ENCODE measurements at places on chromosomes 12 and 14.
A peak's percentile ranks its signal among the peaks of the same experiment; 100 is the strongest.

DNA sequence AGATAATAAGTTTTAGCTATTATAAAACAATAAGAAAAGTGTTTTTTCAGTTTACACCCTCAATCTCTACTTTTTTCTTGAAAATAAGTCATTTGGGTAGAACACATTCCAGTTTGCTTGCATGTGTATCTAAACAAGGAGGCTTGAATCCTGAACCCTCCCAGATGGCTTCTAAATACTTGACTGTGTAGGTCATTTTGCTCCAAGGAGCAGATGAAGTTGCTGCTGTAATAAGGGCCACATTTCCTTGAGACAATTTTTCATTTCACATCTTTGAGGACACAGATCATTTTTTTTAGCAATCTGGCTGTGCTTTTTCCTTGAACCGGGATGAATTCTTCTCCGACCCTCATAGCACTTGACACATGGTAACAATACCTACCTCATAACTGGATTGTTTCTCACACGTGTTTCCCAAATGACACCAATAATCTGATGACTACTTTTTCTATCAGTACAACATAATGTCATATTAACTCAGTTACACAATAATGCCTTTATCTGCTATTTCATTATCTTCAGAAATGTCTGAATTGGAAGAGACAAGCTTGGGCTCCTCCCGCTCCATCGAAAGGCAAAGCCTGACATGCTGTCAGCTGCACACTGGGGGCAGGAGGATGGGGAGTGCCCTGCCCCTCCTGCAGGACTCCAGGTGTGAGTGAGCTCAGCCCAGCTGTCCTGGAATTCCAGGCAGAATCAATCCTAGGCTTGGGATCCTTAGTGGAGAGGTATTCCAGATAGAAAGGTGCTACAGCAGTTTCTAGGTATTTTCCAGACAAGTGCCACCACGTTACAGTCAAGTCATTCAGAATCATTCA is 30.9 kb downstream of the GPHB5 start:
- H3K36me3 ChIP-seq: no peaks in the 10 kb centered on the region
- no peak overlapping the region for H3K27ac ChIP-seq
- DNase-seq: no peak
- no peak overlapping the region for H3K4me3 ChIP-seq
- H3K4me1 ChIP-seq: no peaks in the 10 kb centered on the region

- no peak for DNase-seq
- H3K27me3 ChIP-seq: peaks cover 12% of the 10 kb centered on the region
- H3K36me3 ChIP-seq: no peaks in the 10 kb centered on the region
- no peak overlapping the region for H3K4me3 ChIP-seq
These were observed 1030.4 kb downstream of the TMEM121 start for GRCh38 chr14:106556665-106557289.

GRCh38 chr14:70759398-70759797 is 49.9 kb downstream of the MAP3K9 start:
- H3K4me3 ChIP-seq: no peak overlapping the region
- no peaks in the 10 kb centered on the region for H3K27me3 ChIP-seq
- DNase-seq: no peak
- H3K36me3 ChIP-seq: peaks cover 85% of the 10 kb centered on the region

- no peak for DNase-seq
- H3K27me3 ChIP-seq: no peaks in the 10 kb centered on the region
- no peak overlapping the region for H3K4me3 ChIP-seq
- no peaks in the 10 kb centered on the region for H3K36me3 ChIP-seq
- H3K4me1 ChIP-seq: no peaks in the 10 kb centered on the region
These were observed 32.0 kb upstream of the CCND2 start for GRCh38 chr12:4241592-4241991.

GRCh38 chr12:67419810-67420209 is 150.7 kb downstream of the CAND1 start:
- H3K27ac ChIP-seq: no peak overlapping the region
- no peaks in the 10 kb centered on the region for H3K4me1 ChIP-seq
- H3K27me3 ChIP-seq: no peaks in the 10 kb centered on the region
- no peak overlapping the region for H3K4me3 ChIP-seq
- H3K36me3 ChIP-seq: no peaks in the 10 kb centered on the region
- no peak for DNase-seq

DNA sequence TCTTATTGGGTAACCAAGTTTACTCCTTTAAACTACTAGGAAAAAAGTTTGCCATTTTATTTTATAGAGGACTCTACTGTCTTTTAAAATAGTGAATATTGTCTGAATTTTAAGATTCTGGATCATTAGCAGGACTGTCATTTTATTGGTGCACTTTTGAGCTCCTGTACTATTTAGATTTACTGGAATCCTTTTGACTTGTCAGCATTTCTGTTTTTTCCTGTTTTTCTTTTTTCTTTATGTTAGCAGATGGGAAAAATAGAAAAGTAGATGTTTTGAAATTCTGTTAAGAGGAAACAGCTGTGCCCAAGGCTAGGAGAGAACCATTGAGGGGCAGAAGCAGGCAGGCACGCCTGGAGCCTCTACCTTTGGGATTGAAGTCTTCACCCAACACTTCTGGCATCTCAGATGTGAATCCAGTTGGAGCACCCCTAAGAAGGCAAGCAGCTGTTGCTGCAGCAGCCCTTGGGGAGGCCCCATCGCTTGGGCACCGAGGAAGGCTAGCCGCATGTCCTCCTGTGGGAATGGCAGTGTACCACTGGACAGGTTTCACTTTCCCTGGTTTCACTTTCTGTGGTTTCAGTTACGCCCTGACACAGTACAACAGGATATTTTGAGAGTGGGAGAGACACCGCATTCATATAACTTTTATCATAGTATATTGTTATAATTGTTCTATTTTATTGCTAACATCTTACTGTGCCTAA is 11.5 kb downstream of the RIMKLB start:
- no peak overlapping the region for H3K27ac ChIP-seq
- H3K4me1 ChIP-seq: no peaks in the 10 kb centered on the region
- no peak overlapping the region for H3K4me3 ChIP-seq
- H3K27me3 ChIP-seq: no peaks in the 10 kb centered on the region
- H3K36me3 ChIP-seq: 0 out of 2 replicates have a peak, but pooled peaks cover 9% of the 10 kb centered on the region

DNA sequence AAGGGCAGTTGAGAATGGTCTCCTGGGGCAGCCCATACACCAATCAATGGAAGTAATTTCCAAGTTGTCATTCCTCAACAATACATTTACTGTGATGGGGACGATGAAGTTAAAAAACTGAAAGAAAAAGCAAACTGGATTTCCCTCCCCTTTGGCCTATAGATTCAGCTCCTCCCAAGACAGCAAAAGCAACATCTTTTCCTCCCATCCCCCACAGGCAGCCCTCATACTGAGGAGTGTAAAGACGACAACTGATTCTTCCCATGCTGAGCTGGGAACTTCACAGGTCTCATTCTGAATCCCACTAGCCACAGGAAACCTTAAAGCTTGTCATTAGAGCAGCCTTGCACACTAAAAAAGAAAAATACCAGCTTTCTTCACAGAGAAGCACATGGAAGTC is 48.5 kb downstream of the PITPNM2 start:
- no peak overlapping the region for H3K27ac ChIP-seq
- no peaks in the 10 kb centered on the region for H3K36me3 ChIP-seq
- no peaks in the 10 kb centered on the region for H3K27me3 ChIP-seq
- H3K4me3 ChIP-seq: no peak overlapping the region

DNA sequence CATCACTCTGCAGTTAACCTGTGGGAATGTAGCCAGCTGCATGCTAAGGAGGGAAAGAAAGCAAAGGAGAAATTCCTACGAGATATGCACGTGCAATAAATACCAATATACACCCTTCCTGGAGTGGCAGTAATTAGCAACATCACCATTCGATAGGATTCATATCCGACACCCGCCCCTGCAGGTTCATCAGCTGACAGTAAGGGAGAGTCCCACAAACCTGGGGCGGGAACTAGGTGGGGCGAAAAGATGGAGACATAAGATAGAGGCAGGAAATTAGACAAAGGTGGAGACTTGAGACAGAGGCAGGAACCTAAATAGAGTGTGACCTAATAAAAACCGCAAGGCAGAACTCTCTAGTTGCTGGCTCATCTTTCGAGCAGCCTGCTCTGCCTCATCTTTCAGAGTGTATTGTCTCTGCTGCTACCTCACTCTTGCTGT is 51.6 kb downstream of the PLEKHG3 start:
- peak overlapping the region; percentile 90 for H3K27ac ChIP-seq
- H3K36me3 ChIP-seq: no peaks in the 10 kb centered on the region
- peaks cover 43% of the 10 kb centered on the region for H3K4me1 ChIP-seq
- H3K27me3 ChIP-seq: no peaks in the 10 kb centered on the region

GRCh38 chr14:102235275-102235897 is 69.6 kb downstream of the MOK start:
- H3K27me3 ChIP-seq: no peaks in the 10 kb centered on the region
- peaks cover 5% of the 10 kb centered on the region for H3K4me1 ChIP-seq
- no peak for DNase-seq
- no peak overlapping the region for H3K4me3 ChIP-seq
- peak overlapping the region; percentile 9 for H3K27ac ChIP-seq
- peaks cover 9% of the 10 kb centered on the region for H3K36me3 ChIP-seq

DNA sequence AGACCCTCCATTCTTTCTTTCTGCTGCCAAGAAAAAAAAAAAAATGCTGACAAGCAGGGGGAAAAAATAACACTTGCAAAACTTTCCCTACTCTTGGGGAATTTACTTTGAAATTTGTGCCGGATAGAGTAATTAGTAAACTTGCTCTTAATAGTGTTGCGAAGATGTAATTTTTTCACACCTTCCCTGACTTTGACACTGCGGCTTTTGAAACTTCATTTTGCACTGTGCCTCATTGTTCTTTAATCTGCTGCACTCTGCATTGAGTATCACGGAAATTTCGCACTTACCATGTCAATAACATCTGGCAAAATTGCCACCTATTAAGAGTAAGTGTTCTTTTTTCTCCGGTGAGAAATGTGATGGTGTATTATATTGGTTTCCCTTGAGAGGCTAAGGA is 596.1 kb downstream of the VRK1 start:
- no peak for DNase-seq
- no peaks in the 10 kb centered on the region for H3K4me1 ChIP-seq
- peaks cover 31% of the 10 kb centered on the region for H3K27me3 ChIP-seq
- no peak overlapping the region for H3K4me3 ChIP-seq
- no peaks in the 10 kb centered on the region for H3K36me3 ChIP-seq
- H3K27ac ChIP-seq: no peak overlapping the region

- no peaks in the 10 kb centered on the region for H3K27me3 ChIP-seq
- no peak for DNase-seq
- no peaks in the 10 kb centered on the region for H3K36me3 ChIP-seq
- H3K4me1 ChIP-seq: no peaks in the 10 kb centered on the region
- no peak overlapping the region for H3K27ac ChIP-seq
These were observed 128.5 kb upstream of the LMNTD1 start for GRCh38 chr12:25681580-25681979.

- peaks cover 9% of the 10 kb centered on the region for H3K27me3 ChIP-seq
- H3K4me1 ChIP-seq: no peaks in the 10 kb centered on the region
- H3K27ac ChIP-seq: no peak overlapping the region
- no peak overlapping the region for H3K4me3 ChIP-seq
- no peaks in the 10 kb centered on the region for H3K36me3 ChIP-seq
These were observed 158.8 kb downstream of the C12orf42 start for GRCh38 chr12:103336940-103337339.

DNA sequence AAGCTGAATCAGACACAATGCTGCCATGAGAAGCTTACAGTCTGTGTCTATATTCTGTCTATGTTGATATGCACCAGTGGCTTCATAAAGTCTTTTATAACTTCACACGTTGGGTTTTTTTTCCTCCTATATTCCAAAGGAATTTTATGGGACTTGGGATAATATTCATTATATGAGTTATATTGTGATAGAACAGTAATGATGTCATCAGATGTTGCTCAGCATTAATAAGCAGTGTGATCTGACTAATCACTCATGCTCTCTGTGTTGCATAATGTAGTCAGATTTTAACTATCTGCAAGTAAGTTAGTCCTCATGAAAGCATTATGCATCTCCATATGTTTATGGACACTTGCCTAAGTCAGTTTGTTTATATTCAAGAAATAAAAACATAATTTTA is 159.6 kb downstream of the PLCZ1 start:
- H3K4me3 ChIP-seq: no peak overlapping the region
- no peaks in the 10 kb centered on the region for H3K4me1 ChIP-seq
- no peaks in the 10 kb centered on the region for H3K36me3 ChIP-seq

DNA sequence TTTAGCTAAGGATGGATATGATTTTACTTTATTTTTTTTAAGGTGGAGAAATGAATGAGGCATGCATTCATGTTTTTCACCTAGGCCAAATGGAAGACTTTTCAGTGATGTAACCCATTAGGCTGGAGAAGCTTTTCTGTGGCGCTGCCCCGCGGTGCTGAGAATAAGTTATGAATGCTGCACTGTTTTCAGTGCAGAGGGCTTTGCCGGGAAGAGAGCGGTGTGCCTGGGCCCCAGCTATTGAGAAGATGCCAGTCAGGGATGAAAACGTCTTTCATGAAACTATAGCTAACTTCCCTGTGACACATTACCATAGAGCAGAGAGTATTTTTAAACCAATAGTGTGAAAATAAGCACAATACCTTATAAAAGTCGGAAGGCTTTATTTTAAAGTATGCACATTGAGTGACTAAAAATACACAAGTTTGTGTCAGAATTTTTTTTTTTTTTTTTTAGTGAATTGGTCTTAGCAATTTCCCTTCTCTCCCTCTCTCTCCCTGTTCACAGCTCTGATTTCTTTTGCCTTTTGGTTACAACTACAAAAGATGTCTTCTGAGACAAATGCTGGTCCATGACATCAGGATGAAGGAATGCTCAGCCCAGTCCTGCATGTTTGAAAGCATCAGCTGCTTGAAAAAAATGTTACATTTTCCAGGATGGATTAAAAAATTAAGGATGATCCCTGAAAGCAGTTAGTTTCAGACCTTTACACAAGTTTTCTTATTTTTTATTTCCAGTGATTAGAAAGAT is 48.3 kb downstream of the NPAS3 start:
- no peaks in the 10 kb centered on the region for H3K36me3 ChIP-seq
- no peaks in the 10 kb centered on the region for H3K27me3 ChIP-seq
- H3K27ac ChIP-seq: no peak overlapping the region
- H3K4me3 ChIP-seq: no peak overlapping the region
- no peak for DNase-seq

- H3K36me3 ChIP-seq: peaks cover 80% of the 10 kb centered on the region
- H3K4me1 ChIP-seq: peaks cover 14% of the 10 kb centered on the region
- H3K27me3 ChIP-seq: no peaks in the 10 kb centered on the region
- DNase-seq: no peak
- no peak overlapping the region for H3K4me3 ChIP-seq
These were observed 5.1 kb downstream of the E2F7 start for GRCh38 chr12:77060136-77060882.

DNA sequence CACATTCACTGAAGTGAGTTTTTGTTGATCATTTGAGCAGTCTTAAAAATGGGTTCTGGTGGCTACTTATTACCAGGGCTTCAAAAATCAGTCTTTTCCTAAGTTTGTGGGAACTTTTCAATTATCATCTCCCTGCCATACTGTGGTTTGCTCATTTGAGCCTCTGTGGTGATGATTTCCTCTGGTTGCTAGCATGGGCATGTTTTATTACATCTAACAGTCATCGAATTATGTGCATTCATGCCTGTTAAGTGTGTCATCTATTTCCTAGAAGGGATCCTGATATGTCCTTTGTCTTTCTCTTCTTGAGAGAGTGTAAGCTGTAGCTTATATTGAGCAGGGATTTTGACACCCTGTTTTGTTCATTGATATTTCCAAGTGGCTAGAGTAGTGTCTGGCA is 116.8 kb downstream of the WIF1 start:
- H3K27me3 ChIP-seq: no peaks in the 10 kb centered on the region
- H3K36me3 ChIP-seq: no peaks in the 10 kb centered on the region
- peak overlapping the region; percentile 87 for H3K27ac ChIP-seq
- no peak overlapping the region for H3K4me3 ChIP-seq
- H3K4me1 ChIP-seq: peaks cover 24% of the 10 kb centered on the region

Measured in RWPE2 (cell line).